ENCODE measurements at places on chromosomes 16 and 17.

DNA sequence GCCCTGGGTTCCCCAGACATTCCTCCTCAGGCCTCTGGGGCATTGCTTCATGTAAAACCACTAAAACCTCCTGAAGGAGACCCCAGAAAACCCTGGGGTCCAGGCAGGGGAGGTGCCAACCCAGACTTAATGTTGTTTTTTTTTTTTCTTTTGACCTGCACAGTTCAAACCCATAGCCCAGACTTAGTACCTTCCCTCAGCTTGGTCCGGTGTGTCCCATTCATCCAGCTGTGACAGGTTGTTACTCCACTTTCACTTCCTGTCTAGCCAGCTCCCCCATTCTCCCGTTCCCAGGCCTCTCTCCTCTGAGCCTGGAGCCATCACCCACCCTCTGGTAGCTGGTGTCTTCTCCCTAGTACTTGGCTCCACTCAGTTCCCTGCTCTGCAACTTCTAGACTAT, 4.8 kb downstream of the CDR2L start:
- no peak for DNase-seq

DNA sequence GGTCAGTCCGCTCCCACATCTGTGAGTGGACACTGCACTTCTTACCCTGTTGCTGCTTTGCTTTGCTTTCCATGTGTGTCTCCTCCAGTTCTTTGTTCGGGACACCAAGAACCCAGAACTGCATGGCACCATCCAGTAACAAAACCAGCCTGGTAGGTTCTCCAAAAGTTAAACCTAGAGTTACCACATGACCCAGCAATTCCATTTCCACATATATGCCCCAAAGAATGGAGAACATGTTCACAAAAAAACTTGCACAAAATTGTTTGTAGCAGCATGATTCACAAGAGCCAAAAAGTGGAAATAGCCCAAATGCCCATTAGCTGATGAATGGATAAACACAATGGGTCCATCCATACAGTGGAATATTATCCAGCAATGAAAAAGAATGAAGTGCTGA, 10.3 kb upstream of the CCL22 start:
- DNase-seq = no peak

DNA sequence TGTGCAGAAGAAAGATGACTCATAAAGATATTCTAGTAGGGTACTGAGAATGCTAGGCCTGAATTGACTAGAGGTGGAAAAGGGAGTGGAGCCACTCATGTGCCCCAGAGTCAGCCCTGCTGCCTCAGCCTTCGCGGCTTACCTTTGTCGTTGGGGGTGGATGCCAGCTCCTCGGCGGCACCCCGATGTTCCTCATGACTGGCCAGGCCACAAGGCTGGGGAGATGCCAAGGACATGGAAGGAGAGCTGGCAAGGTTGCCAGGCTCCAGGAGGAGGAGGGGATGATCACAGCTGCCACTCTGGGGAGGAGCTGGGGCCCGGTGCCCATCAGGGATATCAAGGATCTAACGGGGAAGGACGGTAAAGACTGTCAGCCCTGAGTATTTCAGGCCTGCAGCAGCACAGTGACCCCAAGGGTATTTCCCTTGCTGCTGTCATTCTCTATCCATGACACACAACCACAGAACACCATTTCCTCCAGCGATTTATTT, 9.7 kb upstream of the SLC35B1 start:
- DNase-seq = no peak

- DNase-seq = no peak
Measured at GRCh38 chr16:25299792-25300590, 42.3 kb upstream of the ZKSCAN2 start.

DNA sequence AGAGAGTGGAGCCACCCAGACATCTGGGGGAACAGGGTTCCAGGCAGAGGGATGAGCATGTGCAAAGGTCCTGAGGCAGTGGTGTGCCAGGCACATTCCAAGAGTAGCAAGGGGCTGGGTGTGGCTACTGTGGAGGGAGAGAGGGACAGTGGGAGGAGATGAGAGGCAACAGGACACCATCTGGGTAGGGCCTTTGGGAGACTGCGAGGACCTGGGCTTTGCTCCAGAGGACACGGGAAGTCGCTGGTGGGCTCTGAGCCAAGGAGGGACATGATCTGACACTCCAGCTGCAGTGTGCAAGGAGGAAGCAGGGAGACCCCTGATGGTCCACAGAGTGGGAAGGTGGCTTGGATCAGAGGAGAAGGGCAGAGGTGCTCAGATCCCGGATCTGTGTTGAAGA, 56.7 kb upstream of the MED9 start:
- DNase-seq = no peak

DNA sequence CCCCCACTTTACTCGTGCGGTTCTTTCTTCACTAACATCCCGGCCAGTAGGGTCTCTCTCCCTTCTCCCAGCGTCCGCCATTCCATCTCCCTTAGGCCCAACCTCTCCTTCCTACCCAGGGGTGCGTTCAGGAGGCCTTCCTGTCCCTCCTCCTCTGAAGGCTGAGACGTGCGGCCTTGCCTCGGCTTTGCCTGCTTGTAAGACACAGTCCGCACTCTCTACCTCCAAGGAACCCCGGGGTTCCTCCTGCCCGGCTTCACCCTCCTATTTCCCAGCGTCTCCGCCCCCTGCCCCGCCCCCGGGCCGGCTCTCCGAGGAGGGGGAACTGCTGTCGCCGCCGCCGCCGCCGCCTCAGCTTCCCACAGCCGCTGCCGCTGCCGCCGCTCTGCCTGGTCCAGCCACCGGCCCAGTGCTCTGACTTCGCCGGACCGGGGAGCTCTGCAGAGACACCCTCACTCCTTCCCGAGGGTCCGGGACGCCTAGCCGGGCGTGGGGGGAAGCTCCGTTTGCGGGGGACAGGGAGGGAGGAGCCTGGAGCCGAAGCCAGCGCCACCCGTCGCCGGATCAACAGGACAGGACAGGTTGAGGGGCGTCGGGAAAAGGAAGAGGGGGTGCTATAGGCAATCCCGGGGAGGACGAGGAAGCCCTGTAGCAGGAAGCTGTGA, 1.2 kb upstream of the FGF11 start:
- DNase-seq = peak; percentile 38

DNA sequence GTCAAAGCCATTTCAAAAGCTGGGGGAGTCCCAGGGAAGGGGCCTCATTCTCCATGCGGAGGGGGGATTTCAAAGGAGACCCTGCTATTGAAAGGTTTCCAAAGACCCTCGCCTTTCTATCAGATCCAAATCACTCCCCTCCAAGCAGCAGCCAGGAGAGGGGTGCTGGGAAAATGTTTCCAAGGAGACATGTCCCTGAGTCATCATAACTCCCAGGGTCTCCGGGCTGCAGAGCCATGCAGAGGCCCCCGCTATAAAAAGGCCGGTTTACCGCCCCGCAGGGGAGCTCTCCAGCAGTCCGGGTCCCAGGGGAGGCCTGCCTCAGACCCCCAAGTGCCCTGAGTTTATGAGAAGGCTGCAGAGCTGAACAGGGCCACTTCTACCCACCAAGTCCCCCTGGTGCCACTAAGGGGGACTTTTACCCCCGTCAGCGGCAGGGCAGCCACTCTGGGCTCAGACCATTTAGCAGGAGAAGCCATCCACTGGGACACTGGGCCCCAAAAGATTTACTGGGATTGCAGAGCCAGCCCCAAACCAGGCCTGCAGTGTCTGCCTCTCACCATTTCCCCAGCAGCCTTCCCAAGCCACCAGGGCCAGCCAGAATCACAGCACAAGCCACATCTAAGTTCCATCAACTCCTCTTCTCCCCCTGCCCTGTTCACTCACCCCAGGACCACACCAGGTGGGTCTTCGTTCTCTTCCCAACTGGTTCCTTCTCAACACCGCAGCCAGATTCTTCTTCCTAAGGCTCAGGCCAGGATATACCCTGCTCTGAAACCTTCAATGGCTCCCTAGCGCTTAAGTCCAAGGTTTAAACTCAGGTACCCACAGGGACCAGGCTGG, 234.4 kb downstream of the ZNF423 start:
- DNase-seq = no peak

- no peak for DNase-seq
Measured at GRCh38 chr16:54006693-54007092, 279.9 kb downstream of the IRX3 start.

GRCh38 chr16:88285514-88285822, 97.3 kb upstream of the ZNF469 start:
- no peak for DNase-seq

DNA sequence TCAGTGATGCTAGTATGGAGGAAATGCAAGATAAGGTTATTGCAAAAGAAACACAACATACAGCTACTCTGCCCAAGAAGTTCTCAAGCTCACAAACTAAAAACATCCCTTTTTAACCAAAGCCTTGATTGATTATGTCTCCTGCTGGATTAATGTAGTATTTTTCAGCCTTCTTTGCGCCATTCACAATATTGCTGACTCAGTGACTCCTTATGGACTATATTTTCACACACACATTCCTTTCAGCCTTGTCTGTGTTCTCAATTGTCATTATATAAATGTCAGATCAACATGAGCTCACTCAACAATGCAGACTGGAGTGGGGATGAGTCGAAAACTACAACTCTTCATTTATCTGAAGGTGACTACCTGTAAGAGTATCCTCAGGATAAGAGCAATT, 579.3 kb upstream of the CDH8 start:
- DNase-seq = no peak

- DNase-seq = no peak
Measured at GRCh38 chr17:61723183-61723582, 132.2 kb upstream of the NACA2 start.

- peak; percentile 71 for DNase-seq
Measured at GRCh38 chr16:15996432-15997109, 47.2 kb downstream of the ABCC1 start.

GRCh38 chr17:12918142-12918541, 99.7 kb downstream of the ELAC2 start:
- peak; percentile 1 for DNase-seq

DNA sequence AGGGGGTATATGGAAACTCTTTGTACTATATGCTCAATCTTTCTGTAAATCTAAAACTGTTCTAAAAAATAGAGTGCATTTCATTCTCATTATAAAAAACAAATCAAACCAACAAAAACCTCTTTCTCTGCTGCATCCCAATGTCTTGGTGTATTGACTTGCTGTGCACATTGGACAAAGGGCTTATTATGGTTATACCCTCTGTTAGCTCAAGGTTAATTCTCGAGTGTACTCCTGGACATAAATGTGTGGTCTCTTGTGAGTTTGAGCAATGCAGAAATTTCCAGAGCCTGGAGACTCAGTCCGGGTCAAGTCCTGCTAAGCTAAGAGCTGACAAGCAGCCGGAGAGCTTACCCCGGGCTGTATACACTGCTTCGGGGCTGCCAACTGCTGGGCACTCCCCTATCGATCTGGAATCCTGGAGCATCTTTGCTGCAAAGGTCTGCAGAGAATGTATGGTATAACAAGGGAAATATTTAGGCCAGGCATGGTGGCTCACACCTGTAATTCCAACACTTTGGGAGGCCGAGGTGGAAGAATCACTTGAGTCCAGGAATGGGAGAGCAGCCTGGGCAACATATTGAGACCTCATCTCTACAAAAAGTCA, 66.2 kb upstream of the BRD7 start:
- no peak for DNase-seq

DNA sequence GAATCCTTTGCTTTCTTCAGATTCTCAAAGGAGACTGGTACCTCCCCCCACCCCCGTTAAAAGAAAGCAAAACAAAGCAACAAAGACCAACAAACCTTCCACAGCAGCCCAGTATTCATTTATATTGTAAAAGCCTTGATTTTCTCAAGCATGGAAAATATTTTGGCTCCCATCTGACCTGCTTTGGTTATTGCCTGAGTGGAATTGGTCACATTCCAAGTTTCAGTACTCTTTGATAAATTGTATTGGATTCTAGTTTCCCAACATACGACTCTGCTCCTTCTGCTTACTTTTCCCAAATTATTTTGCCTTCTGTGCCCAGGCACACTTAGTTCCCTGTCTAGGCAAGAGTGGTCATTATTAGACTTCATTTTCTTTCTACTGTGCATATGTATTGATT, 1.3 kb downstream of the ABCC11 start:
- DNase-seq = peak; percentile 54

DNA sequence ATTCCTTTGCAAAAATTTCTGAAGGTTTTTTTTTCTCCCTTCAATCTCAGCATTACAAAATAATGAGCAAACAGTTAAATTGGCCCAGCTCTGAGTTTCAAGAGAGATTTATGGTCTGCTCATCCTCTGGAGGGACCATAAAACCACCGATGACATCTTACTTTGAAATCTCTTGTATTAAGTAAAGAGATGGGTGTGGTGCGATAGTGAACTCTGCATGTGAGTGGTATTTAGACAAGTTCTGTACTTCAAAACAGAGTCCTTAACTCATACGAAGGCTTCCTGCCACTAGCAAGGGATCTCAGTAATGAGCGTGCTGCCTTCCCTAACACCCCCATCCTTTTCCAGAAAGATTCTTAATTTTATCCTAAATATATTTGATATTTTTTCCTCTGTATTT, 2.1 kb downstream of the FAM20A start:
- DNase-seq = no peak

GRCh38 chr17:83150369-83151055, 71.1 kb downstream of the METRNL start:
- no peak for DNase-seq

DNA sequence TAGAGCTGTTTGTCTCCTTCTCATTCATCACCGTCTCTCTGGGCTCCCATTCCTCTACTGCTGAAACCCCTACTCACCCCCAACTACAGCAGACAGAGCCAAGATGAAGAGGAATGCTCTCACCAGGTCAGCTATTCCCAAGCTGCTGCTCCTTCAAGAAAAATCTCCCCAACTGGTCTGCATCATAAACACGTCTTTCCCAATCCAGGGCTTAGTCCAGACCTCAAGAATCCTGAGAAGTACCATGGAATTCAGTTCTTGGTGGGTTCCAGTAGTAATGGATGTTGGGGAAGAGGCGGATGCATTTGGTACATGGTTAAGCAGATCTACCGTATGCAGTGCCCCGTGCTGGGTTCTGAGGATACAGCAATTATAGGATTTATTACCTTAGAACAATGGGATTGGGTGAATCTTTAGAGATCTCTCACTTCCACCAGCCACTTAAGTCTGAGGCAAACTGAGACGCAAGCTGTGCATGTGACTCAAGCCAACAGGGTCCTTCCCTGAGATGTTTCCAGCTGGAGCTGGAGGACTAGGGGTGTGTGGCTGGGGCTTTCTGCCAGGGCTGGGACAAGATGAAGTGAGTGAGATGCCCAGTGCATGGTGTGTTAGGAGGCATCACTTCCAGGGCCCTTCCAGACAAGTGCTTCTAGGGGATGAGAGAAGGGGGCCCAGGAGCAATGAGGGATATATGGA, 232.7 kb upstream of the CDH5 start:
- DNase-seq = no peak

GRCh38 chr17:48994549-48995303, 2.5 kb upstream of the IGF2BP1 start:
- DNase-seq = no peak

DNA sequence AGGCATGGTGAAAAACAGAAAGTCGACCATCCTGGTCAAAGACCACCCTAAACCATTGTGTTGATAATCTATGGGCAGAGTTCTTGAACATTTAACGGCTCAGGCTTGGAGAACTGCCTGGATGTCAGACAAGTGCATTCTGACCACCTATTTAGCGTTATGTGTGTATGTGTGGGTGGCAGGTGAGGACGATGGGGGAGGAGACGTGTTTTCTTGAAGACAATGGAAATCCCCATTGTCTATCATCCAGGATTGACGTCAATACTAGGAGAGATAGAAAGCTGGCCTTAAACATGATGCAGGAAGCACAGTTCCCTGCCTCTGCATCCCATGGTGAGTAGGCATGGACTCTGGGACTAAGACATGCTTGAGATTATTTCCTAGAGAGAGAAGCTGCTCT, 157.4 kb upstream of the MAF start:
- no peak for DNase-seq

- DNase-seq = no peak
Measured at GRCh38 chr17:16968786-16969185, 3.1 kb downstream of the TNFRSF13B start.
